ENCODE measurements at places on chromosomes 6 and 20. TPM values are rescaled to one million over a fixed set of nuclear protein-coding genes. Genes with fewer than 3 reads are reported as not detected.

Gene HMGCLL1
- polyA plus RNA-seq = 1.0 TPM

Gene TRIM31
- not detected for polyA plus RNA-seq

Gene CPNE5
- 27.5 TPM for polyA plus RNA-seq

Gene AIF1
- polyA plus RNA-seq = 14.7 TPM

Gene FGD2
- polyA plus RNA-seq = 5.1 TPM

Gene PROKR2
- polyA plus RNA-seq = not detected

Gene HLA-DQA2
- polyA plus RNA-seq = not detected

Gene CAP2
- 66.1 TPM for polyA plus RNA-seq

Gene GGTLC1
- polyA plus RNA-seq = not detected

Gene RNF144B
- 7.1 TPM for polyA plus RNA-seq

Gene DEFB121
- not detected for polyA plus RNA-seq

Gene PYGB
- 136 TPM for polyA plus RNA-seq

Gene ZNF322
- 5.1 TPM for polyA plus RNA-seq

Gene SLC26A8
- not detected for polyA plus RNA-seq

Gene CTSZ
- 149 TPM for polyA plus RNA-seq

Gene OLIG3
- polyA plus RNA-seq = not detected

Gene C6orf52
- polyA plus RNA-seq = 0.29 TPM

Gene HLA-DPB1
- polyA plus RNA-seq = 35.9 TPM

Gene SFTA2
- not detected for polyA plus RNA-seq

Gene EPM2A
- polyA plus RNA-seq = 13.7 TPM

Gene KHDC1L
- polyA plus RNA-seq = not detected

Gene MOG
- polyA plus RNA-seq = 4.8 TPM

Gene PRDM13
- not detected for polyA plus RNA-seq

Gene NFYA
- 6.1 TPM for polyA plus RNA-seq

Gene CRISP2
- polyA plus RNA-seq = not detected

Gene LY6G6C
- 0.18 TPM for polyA plus RNA-seq

Gene LAMP5
- polyA plus RNA-seq = 0.07 TPM

Gene CCM2L
- polyA plus RNA-seq = 10.3 TPM

Gene ADGRG6
- polyA plus RNA-seq = 4.1 TPM

Gene ITCH
- 9.7 TPM for polyA plus RNA-seq

Gene PCSK2
- 1.1 TPM for polyA plus RNA-seq

Gene COL19A1
- polyA plus RNA-seq = 1.0 TPM

Gene OR2H2
- polyA plus RNA-seq = not detected

Gene SLC17A3
- not detected for polyA plus RNA-seq

Gene DEFB125
- polyA plus RNA-seq = not detected

Gene LY6G6D
- polyA plus RNA-seq = not detected

Gene PRSS35
- 9.3 TPM for polyA plus RNA-seq

Gene HEY2
- 3.1 TPM for polyA plus RNA-seq

Gene ME1
- polyA plus RNA-seq = 33.2 TPM

Gene CEBPB
- 16.4 TPM for polyA plus RNA-seq

Gene DEFB127
- polyA plus RNA-seq = not detected

Gene WFDC10B
- polyA plus RNA-seq = not detected

Gene PSORS1C2
- polyA plus RNA-seq = not detected

Gene BTN3A1
- 4.4 TPM for polyA plus RNA-seq

Gene NFATC2
- polyA plus RNA-seq = 2.8 TPM

Gene LY86
- 1.7 TPM for polyA plus RNA-seq

Measured in right cardiac atrium (tissue), 5 donors.